ENCODE measurements at places on chromosomes 16 and 17.

GRCh38 chr17:50169881-50170459, 4.2 kb downstream of the SGCA start:
- no peak for DNase-seq

DNA sequence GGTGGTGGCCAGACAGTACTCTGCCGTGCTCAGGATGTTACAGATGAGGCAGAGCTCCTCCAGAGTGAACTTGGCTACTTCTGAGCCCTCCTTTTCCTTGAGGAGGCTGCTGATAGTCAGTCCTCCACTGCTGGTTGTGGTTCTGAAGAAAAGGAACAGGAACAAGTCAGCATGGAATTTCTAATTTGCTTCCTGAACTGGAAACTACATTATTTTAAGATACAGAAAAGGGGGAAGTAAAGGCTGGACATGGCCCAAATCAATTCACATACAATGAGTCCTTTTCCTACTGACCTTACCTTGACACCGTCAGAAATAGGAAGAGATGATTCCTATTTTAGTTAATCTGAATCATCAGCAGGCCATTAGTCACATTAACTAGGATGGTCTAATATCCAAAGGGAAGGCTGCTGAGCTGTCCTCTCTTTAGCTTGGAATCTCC, 154.2 kb downstream of the VPS53 start:
- no peak for DNase-seq

GRCh38 chr16:86494039-86494564, 16.2 kb upstream of the FOXF1 start:
- DNase-seq, result no peak

DNA sequence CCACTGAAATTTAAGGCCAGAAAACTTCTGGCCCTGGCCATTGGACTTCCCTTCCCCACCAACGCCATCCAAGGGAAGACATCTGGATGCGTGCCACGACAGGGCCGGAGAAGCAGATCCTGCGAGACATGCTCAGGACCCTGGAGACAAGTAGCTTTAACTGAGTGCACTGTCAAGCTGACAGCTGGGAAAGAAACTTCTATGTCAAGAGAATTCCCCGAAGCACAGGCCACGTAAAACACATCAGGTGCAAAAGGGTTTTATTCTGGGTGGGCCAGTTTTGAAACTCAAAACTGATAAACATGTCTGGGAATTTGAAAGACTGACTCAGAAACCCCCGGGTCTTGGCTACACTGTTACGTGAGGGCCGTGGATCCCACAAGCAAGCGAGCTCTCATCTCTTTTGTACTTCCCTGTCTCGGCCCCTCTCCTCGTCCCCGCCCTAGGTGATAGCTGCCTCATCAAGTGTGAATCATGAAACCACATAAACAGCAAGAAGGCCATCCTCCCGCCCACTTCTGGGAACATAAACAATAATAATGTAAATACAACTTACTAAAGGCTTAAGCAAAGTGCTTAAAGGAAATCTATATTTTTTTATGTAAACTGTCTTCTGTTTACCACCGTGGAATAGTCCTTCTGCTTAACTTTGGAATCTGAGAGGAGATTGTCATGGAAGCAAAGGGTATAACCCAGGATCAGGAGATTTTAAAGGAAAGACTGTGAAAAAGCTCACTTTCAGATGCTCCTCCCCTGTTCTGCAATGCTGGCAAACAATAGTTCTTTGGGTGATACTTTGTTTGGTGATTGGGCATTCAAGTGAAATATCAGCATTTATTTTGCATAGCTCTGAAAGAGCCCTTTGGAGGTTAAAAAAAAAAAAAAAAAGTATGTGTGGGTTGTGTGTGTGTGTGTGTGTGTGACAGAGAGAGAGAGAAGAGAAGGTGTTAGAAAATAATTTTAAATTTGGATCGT, 406.0 kb upstream of the MAF start:
- no peak for DNase-seq

GRCh38 chr17:70168044-70168976, 1.0 kb upstream of the KCNJ2 start:
- DNase-seq, result no peak

- DNase-seq, result no peak
Observed at GRCh38 chr17:73065376-73065775, 27.1 kb downstream of the SLC39A11 start.

DNA sequence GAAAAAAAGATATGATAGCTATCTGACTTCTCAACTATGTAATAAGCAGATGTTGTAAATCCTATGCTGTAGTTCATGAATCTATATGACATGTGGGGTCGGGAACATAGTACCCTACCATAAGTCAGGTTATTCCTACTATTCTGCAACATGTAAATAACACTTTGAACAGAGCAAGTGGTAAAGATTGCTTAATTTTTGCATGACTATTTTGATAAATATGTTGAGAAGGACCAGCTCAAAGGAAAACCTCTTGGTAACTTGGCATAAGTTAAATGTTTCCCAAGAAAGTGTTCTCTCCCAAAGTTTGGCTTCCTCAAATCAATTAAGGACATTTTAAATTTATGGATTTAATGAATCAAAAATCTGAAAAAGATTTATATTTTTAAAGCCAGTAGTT, 62.1 kb downstream of the ABHD15 start:
- no peak for DNase-seq

DNA sequence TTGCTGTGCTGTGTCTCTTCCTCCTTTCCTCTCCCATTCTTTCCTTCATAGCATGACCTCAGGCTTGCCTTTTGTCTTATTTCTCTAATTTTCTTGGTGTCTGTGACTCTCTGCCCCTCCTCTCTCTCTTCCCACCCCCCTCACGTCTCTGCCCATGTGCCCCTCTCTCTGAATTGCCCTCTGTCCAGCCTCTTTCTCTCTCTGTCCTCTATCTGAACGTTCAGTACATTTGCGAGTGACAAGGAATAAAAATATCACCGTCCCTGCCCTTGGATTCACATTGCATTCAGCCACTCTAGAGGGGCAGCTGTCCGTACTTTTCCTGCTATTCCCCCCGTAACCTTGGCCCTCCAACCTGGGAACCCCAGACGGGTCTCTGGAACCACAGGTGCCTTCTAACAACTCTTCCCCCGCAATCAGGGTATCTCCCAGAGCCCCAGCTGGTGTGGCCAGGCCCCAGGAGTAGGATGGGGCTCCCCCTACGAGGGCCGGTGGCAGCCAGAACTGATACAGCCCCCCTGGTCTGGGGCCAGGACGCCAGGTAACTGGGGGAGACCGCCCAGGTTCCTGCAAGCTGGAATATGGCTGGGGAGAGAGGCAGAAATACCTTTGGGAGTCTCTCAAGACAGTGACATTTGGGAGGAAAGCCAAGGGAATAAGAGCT, 1.8 kb downstream of the KIF1C start:
- no peak for DNase-seq

DNA sequence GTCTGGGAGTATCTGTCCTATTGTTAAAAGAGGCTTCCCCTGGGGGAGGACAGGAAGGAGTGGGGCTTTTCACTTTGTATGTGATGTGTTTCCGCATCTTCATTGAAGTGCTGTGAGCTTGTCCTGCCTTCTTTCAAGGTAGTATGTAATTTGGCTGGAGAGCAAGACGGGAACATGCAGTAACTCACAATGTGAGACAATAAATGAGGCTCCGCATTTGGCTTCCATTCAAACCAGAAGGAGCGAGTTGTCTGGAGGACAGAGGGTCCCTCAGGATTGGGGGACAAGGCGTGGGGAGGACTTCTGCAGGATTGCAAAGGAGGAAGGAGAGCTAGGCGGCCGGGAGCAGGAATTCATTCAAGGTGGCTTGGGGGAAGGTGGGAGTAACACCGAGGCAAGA, 203.5 kb downstream of the RBFOX3 start:
- no peak for DNase-seq

- peak; percentile 37 for DNase-seq
Observed at GRCh38 chr16:1723450-1724147, 17.6 kb downstream of the MAPK8IP3 start.

GRCh38 chr17:10156599-10156947, 41.8 kb downstream of the GAS7 start:
- DNase-seq, result no peak

DNA sequence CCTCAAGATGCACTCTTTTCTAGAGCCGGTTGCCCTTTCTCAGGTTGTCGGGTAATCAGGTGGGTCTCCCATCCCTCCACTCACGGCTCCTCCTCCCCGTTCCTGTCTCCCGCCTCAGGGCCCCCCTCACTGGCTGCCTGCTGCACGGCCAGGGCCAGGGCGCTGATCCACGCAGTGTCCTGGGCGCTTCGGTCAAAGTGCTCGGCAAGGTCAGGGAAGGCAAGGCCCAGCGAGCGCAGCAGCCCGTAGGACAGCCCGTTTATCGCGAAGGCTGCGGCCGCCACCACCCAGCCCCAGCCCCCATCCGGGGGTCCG, 753 bp downstream of the SLC16A11 start:
- DNase-seq, result no peak

- no peak for DNase-seq
Observed at GRCh38 chr16:4515611-4516233, 22.9 kb downstream of the CDIP1 start.

DNA sequence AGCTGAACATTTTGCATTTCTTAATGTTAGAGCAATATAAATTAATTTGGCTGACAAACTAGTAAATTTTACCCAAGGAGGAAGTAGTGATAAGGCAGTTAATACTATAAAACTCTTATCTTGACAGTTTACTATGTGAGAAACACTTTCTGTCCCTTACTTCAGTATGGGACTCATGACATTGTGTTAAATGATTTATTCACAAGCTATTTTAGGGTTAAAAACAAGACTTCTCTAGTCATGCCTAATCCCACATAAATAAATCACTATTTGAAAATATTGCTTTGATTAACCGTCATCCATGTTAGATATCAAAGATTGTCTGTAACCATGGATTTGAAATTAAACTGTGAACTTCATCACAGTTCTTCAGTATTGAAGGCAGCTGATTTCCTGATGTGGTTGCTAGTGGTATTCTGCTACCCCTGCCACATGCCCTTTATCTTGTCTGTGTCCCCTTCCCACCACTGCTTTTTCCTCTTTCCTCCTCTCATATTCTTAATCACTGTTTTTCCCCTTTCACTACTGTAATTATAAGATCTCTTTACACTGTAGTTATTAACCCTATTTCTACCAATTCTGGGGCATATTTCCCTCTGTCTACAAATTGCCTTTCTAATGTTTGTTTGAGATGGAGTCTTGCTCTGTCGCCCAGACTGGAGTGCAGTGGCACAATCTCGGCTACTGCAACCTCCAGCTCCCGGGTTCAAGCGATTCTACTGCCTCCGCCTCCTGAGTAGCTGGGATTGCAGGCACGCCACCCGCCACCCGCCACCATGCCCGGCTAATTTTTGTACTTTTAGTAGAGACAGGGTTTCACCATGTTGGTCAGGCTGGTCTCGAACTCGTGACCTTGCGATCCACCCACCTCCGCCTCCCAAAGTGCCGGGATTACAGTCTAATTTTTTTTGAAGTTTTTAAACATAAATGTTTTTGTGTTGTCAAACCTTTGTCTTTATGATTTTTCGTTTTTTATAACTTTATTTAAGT, 95.6 kb downstream of the STXBP4 start:
- no peak for DNase-seq

GRCh38 chr17:82702231-82702927, 3.9 kb upstream of the RAB40B start:
- DNase-seq, result no peak

DNA sequence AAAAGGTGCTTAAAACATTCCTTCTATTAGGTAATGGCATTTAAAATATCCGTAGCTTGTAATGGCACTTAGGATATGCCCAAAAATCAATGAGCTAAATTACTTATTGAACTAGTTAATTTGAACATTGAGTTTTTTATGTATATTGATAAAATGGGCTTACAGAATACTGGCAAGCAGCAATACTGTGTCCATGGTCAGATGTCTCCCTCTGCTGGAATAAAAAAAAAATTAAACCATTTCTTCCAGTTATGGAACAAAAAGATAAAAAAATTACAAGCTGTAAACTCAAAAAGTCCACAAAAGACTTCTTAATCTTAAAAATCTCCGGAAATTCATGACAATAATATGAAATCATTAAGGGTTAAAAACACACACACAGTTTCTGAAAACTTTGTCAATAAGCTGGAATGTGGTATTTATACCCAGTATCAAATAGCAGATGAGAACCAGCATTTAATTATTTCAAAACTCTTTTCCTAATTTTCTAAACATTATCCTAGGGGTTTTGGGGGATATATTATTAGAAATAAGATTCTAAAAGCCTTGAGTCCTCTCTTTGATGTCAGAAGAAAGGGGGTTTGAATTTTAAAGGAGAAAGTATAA, 21.5 kb upstream of the PSMD7 start:
- no peak for DNase-seq

DNA sequence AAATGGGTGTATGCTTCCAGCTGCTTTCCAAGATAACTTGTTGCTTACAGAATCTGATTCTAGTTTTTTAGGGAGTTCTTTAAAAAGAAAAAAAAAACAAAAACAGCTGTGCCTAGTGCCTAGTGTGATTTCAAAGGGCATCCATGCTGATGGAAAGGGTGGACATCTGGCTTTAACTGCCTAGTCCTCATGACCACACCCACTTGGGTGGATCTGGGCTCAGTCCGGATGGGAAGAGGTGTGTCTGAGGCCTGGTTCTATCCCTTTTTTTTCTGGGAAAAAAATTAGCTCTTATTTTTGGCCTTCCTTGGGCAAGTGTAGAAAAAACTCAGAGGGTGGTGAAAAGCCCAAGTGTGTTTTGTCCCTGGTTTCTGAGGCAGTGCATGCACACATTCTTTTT, 132.3 kb upstream of the CDH11 start:
- no peak for DNase-seq

DNA sequence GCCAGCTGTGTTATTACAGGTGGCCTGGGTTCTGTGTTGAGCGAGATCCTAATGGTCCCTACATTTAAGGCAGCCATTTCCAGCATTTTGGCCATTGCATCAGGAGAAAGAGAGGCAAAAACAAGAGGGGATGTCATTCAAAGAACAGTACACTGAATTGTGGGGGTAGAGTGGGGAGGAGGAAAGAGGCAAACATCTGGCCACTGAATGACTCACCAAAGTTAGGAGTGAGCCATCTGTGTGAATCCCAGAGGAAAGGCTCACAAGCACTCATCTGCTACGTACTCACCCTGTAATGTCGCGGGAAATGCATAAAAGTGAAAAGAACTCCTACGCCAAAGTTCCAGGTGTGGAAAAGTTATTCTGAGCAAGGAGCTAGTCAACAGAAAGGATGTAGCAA, 16.7 kb downstream of the KRABD2 start:
- DNase-seq, result no peak

DNA sequence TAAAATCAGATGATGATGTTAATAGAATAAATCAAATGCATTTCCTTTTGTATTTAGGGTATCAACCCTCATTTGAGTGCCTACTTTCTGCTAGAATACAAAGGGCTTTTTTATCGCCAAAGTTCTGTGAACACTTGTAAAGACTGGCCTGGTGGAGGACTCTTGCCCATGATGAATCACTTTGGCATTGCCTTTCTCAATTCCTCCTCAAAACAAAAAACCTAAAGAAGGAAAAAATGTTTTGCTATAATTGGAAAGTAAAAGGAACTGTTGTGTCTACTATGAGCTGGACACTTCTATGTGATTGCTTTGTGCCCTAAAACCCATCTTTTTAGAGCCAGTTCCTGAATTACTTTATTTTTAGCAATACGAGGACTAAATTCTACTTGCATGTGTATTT, 13.0 kb upstream of the DHRS11 start:
- DNase-seq, result no peak

Measured in CD4-positive, alpha-beta T cell treated with Interleukin-15 for 4 hours (primary cell).